Activated naive CD8-positive, alpha-beta T cell treated with anti-CD3 and anti-CD28 coated beads, Interleukin-2, amount 10 ng/mL, durations not matched to agents 7 days and 5 days (primary cell): ENCODE measurements at places on chromosomes 2 and 18.

GRCh38 chr2:199136681-199137080, 321.1 kb downstream of the SATB2 start:
- DNase-seq = no peak

DNA sequence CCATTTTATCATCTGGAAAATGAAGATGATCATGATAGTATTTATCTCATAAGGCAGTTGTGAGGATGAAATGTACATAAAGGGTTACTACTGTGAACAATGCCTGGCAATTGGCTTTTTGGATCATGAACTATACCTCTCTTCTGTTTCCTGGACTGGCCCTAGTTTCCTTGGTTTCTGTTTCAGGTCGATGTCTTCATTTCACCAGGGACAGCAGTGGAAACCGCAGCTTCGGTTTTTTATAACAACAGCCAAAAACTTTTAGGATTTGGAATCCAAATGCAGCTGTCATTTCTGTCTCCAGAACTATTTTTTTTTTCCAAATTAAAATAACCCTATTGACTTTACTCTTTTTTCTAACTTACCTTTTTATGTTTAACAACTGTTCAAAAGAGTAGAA, 425.1 kb downstream of the RND3 start:
- no peak for DNase-seq

DNA sequence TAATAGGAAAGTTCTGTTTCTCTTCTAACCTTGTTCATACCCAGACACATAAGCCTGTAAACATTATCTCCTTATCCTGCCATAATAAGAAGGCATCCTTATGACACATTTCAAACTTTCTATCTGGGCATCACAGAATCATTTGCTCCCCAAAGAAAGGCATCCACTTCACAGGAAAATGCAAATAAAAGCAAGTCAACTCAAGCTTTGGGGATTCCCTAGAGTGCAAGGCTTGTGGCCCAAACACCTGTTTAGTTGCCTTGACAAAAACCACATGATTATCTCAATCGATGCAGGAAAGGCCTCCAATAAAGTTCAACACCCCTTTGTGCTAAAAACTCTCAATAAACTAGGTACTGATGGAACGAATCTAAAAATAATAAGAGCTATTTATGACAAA, 195.7 kb upstream of the GALNT5 start:
- DNase-seq = no peak

GRCh38 chr2:189797902-189798301, 13.7 kb downstream of the PMS1 start:
- no peak for DNase-seq

DNA sequence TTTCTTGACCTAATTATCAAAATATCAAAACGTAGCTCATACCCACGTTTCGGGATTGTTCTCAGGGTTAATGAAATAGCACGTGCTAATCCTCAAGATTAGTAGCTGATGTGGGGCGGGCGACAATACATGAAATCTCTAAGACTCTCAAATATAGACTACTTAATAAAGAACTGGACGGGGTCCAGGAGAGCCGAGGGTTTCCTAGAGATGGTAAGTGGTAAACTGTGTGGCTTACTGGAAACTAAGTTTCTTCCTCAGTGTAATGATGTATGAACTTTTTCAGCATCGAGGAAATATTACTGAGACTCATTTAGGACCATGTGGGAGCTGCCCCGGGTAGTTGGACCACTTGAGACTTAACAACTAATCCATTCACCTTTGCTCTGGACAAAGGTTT, 453.3 kb upstream of the SALL3 start:
- DNase-seq = no peak

DNA sequence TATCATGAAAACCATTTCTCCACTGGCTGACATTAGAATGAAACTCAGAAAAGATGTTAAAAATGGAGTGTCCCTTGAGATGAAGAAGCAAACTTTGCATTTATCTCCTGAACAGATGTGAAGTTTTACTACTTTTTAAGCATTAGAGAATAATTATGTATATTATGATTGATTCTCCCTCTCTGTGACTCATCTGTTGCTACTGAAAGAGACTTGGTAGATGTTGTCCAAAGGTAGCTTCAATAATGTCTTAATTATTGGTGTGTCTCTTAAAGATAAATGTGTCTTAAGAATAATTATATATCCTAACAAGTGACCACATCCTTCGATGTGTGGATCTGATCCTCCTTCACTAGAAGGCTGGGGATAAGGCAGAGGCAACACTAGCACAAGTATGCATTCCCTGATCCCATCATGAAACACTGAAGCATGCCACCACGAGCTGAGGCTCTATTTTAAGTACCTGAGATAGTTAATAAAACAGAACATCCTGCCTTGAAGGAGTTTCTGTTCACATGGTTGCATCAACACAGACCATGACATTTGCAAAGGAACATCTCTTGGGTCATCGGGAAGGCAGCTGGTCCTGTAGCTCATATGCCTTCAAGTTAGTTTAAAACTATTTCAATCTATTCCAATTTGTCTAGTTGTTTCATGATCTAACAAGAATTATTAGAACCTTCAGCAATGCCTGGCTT, 15.5 kb downstream of the RND3 start:
- DNase-seq = no peak

DNA sequence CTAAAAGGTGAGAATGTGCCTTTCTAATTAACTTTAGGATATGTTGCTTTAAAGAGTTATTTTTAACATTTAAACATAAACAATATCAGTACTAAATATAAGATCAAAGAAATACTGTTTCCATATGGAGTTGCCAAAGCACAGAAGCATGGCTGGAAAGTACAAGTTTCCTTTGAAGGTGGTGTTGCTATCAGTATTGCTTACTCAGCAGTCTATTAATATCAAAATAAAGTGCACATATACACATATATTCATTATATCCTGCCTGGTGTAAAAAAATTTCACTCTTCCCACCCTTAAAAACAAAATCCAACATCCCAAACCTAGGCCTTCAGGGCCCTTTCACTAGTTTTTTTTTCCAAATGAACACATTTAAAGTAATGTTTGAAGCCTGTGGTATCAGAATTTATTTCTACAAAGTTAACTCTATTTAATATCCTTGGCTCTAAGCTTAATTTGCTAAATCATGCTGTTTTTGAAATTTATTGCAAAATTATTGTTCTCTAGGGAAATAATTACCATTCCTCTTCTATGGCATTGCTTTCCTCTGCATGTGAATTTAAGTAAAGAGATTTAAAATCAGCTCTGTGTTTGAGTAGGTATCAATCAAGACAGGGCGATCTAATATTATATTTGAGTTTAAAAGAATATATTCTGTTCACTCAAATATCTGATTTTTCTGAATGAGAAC, 192.7 kb upstream of the MEIS1 start:
- no peak for DNase-seq

GRCh38 chr2:120976501-120977307, 241.0 kb downstream of the GLI2 start:
- no peak for DNase-seq

- DNase-seq = no peak
These were observed 138.9 kb upstream of the CDH19 start for GRCh38 chr18:66742832-66743231.

DNA sequence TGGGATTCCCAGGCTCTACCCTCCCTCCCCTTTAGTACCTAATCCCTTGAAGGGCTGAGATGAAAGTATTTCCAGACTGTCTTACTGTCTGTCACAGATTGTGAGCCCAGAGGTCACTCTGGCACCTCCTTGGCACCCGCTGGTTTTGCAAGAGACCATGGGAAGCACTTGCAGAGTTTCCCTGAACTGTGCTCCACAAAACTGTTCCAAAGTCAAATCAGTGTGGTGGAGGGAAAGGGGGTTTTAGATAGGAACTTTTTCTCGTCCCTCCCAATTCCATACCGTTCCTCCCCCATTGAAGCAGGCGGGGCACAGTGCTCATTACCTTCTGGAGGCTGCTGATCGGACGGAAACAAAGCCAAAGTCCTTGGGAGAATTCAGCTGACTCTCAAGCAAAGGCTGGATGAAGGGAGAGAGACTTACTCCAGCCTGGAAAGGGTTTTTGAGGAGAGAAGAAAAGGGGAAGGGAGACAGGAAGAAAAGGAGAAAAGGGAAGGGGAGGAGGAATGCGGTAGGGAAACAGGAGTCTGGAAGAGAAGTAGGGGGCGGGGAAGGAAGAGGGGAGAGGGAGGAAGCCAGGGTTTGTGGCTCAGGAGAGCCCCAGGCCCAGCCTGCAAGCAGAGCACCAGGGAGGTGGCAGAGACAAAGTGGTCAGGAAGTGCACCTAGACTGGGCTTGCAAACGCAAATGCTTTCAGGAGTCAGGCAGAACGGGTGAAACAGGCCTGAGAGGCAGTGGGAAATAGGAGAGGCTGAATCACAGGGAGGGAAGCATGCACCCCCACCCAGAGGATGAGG, 88.4 kb upstream of the SP3 start:
- no peak for DNase-seq

DNA sequence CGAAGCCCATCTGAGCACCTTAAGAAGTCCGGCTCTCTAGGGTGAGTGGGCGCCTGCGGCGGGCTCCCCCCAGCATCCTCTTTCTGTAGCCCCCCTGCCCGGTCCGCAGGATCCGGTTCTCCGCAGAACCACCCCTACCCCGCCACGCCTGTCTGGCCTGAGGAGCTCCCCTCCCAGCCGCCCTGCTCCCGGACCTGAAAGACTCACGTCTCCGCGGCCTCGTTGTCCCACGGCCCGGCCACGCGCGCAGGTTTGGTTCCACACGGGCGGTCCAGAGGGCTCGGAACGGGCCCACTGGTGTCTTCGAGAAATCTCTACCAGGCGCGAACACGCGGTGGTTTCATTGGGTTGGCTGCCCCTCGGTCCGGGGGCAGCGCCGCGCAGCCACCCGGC, 237 bp downstream of the SLC39A6 start:
- no peak for DNase-seq

GRCh38 chr2:239926587-239927232, 98.4 kb downstream of the NDUFA10 start:
- no peak for DNase-seq

GRCh38 chr2:32862269-32863055, 84.3 kb upstream of the LTBP1 start:
- no peak for DNase-seq

DNA sequence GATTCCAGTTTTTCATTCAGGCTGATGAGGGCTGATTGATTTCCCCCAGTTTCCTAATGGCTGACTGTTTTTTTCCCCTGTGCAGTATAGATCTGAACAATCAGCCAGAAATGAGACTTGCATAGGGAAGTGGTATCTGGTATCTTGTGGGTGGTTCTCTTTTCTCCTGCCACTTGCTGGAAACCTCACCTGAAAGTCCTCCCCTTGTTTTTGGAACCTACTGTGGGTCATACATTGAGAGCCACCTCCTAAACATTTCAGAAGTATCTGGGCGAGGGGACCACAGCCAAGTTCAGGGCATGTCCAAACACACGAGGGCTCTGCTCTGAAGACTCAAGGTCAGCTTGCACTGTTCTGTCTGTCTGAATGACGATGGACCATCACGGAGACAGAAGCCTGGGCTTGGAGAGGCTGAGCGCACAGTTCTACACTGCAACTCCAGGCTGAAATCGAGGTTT, 19.3 kb downstream of the ALPK2 start:
- no peak for DNase-seq

DNA sequence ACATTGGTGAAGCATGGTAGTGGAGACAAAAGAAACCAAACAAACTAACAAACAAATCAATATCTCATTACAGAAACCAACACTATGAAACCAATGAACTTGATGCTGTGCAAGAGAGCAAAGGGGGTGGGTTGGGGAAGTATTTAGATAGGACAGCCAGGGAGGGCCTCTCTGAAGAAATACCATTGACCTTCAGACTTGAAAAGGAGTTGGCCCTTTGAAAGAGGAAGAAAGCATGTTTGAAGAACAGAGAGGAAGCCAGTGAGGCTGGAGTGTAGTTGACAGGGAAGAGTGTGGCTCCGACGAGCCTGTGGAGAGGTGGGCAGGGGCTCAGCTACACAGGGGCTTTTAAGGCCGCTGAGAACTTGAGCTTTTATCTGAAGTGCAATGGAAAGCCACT, 151.0 kb upstream of the GATA6 start:
- DNase-seq = no peak

GRCh38 chr2:240350006-240350355, 85.5 kb upstream of the GPC1 start:
- peak; percentile 13 for DNase-seq

DNA sequence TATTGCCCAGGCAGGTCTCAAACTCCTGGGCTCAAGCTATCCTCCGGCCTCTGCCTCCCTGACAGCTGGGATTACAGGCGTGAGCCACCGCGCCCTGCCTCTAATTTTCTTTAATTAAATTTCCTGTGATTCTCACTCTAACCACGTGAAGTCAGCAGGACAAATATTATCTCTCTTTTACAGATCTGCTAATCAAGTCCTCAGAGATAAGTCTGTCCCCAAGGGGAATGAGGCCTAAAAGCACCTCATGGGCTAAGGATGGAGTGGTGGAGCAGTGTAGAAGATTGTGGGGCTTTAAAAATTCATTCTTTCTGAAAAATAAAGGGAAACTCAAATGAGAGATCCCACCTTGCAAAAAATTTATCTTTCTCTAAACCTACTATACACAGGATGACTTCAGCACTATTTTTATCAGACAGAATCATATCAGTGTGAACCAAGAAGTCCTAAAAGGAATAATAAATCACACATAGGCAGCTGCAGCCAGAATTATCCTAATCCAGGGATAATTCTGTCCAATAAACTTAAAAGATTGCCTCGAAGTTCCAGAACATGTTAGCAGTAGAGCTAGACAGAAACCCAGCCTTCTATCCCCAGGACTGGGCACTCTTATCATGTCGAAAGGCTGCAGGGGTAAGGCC, 38.3 kb upstream of the BMPR2 start:
- no peak for DNase-seq
